C1 segment of cervical spinal cord (tissue), 14 donors: ENCODE measurements at places on chromosomes 2 and 18.

GRCh38 chr2:179277429-179278196, 13.0 kb upstream of the SESTD1 start:
- no peak for DNase-seq

DNA sequence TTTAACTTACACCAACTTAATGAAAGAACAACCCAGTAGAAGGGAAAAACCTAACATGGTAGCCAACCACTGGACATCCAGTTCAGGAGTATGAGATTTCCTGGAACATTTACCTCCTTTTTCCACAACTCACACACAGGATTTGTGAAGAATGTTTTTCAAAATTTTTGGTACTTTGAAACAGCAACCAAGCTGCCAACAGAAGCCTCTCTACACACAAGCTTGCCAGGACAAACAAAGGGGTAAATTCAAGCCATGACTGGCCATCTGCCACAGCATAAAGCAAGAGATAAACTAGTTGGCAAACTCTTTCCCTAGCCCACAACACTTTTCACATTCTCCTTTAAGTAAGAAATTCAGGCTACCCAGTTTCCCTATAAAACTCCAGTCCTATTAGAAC, 21.4 kb downstream of the MGAT4A start:
- DNase-seq, result peak; percentile 39

DNA sequence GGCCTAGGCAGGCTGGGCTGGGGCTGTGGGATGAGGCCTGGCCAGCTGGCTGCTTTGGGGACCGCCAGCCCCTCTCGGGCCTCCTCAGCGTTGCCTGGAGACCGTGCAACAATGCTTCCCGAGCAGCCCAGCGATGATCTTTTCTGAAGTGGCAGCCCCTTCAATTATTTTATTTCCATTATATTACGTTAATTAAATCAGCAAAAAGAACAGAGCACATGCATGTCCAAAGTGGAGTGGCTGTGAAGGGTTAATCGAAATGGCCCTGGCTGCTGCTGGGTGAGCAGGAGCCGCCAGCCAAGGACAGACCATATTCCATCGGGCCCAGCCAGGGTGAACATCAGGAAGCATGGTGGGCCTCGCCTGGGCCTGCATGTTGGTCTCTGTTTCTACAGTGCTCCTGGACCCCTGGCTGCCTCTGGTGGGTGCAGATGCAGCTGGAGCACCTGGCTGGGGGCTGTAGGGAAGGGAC, 245.5 kb downstream of the MYCN start:
- DNase-seq, result no peak

DNA sequence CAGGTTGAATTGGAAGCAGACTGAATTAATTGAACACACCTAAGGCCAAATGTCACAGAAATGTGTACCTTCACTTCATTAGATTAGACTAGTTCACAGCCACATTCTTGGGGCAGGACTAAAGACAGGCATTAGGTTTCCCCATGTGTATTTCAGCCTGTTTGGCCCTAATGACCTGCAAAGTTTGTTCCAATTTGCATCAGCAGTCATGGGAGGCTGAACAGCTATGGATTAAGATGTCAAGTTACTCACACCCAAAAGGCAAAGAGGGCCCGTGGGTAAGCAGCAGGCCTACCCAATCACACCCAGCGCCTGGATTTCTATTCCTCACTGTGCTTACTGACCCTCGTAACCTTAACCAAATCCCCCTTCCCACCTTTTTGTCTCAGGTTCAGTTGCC, 99.6 kb upstream of the RIOK3 start:
- no peak for DNase-seq

GRCh38 chr2:189610700-189611099, 30.1 kb upstream of the SLC40A1 start:
- no peak for DNase-seq

DNA sequence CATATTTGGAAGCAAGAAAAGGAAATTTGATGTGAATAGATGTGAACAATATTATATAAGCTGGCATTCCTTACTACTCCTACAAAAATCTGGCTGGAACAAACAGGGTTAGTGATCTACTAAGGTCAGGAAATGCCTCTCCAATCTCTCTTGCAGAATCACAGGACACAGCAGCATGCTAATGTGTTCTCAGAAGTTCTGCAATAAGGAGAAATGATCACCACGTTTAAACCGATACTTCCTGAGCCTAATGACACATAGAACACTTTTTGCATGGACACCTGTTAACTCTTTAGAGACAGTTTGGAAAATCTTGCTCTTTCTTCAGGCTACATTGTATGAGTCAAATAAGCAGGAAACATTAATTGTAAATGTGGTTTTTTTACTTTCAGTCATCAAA, 89.6 kb upstream of the MAP3K20 start:
- no peak for DNase-seq

- DNase-seq, result no peak
Observed at GRCh38 chr18:23291456-23292205, 156.3 kb downstream of the CABLES1 start.

GRCh38 chr2:221726894-221727513, 154.9 kb upstream of the EPHA4 start:
- DNase-seq, result no peak

GRCh38 chr2:37877457-37878315, 47.4 kb upstream of the RMDN2 start:
- DNase-seq, result no peak

GRCh38 chr2:241560162-241560882, 1.8 kb downstream of the BOK start:
- no peak for DNase-seq

DNA sequence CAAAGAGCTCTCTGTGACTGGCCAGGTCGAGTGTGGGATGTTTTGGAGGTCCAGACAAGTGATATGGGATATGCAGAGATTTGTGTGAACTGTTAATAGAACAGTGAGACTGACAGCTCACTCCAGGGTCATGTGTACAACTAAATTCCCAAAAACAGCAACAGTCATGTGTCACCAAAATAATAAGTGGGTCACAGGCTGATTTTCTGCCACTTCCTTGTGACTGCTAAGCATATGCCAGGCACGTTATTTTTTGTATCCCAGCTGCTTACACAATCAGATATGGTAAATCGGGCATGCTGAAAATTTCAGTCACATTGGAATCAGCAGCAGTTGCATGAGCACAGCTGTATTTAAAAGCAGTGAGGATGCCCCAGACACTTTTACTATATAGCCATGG, 198.7 kb downstream of the PTGR3 start:
- no peak for DNase-seq

DNA sequence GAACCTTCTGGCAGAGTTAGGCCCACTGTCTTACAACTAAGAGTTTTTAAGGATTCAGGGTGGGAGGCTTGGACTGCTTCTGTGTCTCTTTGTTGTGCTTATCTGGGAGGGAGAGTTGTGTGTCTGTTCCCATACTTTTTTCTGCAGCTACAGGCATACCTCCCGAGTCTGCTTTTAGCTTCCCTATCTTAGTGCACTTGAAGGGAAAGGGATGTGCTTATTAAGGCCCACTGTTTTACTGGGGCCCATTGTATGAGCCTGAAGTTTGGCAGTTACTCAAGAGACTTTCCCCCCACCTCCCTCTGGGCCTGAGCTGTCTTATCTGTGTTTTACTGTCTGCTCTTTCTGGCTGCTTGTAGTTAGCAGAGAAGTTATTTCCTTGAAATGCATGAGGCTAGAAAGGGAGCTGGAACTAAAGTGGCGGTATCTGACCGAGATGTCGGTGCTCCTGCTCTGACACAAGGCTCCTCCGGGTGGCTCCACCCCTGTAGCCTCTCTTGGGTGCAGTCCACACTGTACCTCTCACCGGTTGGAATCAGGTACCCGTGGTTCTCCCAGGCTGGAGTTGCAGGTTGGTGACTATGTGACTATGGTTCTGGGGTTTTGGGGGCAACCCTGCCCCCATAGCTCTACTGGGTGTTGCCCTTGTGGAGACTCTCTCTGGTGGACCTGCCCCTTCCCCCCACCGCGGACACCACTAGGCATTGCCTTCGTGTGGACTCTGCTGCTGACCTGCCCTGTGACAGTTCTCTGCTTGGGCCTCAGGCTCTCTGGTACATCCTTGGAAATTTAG, 12.9 kb downstream of the UBR3 start:
- no peak for DNase-seq

DNA sequence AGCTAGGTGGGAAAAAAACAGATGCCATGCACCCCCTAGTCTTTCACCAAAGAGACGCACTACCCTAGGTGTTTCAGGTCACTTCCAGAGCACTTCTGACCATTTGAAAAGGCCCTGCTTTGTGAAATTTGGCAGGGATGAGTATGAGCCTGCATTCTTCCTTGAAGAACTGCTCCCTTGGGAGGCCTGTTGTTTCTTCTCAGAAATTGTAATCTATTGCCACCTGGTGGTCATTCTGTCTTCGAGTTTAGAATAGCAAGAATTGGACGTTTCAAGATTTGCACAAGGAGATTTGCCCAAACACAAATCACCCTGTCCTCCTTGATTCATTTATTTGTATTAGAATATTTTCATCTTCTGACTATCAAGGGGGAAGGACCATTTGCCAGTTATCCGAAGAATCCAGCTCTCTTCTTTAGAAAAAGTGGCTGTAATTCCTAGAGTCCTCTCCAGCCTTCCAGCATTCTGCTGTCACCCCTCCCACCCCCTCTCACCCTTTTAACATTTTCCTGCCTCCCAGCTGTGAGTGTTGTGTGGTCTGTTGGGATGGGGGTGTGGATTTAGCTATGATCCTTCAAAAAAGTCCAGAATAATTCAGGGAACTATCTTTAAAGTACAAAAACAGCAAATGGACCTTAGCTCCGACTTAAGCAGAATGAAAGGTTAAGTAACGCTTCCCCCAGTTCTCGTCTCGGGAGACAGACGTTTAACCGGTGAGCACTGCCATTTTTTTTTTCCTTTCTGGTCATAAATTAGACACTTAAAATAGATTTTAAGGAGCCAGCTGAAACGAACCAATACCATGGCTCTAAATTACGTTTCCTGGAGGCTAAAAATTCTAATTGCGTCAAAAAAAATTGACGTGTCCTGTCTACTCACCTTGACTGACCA, 3.7 kb upstream of the GAD1 start:
- DNase-seq, result no peak

DNA sequence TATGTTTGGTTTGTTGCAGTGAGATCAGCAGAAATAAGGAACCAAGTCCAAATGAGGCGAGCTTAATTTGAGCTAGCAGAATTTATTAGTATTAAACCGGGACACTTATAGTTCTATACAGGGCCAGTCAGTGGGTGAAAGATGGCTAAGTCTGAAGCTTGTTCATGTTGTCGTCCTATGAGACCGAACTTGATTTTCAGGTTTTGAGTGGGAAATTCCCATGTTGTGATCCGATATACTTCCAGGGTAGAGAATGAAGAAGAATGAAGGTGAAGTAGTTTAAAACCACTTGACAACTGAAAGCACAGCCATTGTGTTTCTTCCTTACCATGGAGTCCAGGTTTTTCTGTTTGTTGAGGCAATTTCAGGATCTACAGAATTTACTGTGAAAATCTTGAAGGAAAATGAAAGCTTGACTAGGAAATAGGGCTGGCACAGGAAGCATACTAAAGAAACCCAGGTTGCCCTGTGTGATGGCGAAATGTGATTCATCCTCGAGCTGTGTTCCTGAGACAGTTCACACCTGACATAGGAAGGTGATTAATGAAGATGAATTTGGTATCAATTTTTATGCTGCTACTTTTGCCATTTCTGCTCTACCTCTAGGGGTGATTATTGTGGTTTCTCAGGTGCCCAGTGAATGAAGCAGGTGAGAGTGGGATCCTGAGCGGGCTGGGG, 37.6 kb upstream of the MGAT5 start:
- no peak for DNase-seq

DNA sequence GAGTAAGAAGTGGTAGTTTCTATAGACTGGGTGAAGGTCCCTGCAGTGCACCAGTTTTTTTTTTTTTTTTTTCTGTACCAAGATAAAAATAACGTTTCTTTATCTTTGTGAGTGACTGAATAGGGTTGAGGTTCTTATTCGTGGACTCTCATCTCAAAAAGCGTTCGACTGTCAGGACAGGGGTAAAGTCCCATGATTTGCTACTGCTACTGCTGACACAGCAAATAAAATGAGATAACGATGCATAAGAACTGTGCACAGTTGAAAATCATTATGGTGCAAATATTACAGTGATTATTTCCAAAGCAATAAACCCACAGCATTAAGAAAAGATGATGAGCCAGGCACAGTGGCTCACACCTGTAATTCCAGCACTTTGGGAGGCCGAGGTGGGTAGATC, 482.0 kb upstream of the CHST9 start:
- DNase-seq, result no peak

- no peak for DNase-seq
Observed at GRCh38 chr2:189222468-189223105, 43.0 kb upstream of the COL5A2 start.

DNA sequence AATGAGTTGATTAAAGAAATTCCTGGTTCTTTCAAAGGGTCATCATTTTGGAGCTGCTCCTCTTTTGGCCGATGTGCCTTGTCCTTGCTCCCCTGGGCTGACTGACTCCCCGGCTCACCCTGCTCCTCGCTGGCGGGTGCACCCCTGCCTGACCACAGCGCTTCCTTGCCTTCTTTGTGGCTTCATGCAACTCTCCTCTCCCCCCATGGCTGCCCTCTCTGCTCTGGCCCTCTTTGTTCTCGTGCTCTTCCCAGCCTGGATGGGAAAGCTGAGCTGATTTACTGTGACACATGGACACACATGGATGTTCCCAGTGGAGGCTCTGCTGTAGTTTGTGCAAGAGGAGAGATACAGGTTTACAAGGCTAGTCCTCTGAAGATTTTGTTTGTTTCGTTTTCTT, 234.6 kb downstream of the HAUS1 start:
- no peak for DNase-seq

DNA sequence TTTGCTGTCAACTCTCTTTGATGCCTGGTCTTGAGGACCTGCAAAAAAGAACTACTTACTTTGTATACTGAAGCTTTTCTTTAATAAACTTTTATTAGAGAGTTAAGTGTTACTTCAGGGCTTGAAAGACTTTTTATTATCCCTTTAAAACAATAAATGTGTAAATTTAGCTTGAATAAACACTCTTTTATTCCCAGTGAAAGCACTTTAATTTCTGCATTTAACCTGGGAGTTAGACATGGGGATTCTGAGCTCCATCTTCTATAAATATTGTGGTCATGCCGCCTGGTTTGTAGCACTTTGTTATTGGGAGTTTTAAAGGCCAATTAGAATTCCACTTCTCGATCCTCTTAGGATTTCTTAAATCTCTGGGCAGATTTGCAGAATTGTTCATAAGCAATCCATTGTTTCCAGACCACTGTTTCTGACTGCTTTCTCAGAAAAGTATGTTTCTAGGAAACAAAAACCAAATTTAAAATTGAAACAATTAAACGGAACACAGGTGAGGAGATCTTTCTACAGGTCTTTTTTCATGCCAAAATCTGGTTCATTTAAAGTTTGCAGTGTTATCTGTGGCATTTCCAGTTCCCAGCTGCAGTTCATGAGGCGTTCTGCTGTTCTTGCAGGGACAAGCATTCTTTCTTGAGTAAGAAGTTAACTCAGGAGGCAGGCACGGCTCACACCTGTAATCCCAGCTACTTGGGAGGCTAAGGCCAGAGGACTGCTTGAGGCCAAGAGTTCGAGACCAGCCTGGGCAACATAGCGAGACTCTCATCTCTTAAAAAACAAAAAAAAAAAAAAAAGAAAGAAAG, 18.1 kb upstream of the E2F6 start:
- DNase-seq, result no peak

- DNase-seq, result no peak
Observed at GRCh38 chr2:144377914-144378313, 142.0 kb downstream of the ZEB2 start.
